ENCODE measurements at places on chromosomes 16 and 17.

DNA sequence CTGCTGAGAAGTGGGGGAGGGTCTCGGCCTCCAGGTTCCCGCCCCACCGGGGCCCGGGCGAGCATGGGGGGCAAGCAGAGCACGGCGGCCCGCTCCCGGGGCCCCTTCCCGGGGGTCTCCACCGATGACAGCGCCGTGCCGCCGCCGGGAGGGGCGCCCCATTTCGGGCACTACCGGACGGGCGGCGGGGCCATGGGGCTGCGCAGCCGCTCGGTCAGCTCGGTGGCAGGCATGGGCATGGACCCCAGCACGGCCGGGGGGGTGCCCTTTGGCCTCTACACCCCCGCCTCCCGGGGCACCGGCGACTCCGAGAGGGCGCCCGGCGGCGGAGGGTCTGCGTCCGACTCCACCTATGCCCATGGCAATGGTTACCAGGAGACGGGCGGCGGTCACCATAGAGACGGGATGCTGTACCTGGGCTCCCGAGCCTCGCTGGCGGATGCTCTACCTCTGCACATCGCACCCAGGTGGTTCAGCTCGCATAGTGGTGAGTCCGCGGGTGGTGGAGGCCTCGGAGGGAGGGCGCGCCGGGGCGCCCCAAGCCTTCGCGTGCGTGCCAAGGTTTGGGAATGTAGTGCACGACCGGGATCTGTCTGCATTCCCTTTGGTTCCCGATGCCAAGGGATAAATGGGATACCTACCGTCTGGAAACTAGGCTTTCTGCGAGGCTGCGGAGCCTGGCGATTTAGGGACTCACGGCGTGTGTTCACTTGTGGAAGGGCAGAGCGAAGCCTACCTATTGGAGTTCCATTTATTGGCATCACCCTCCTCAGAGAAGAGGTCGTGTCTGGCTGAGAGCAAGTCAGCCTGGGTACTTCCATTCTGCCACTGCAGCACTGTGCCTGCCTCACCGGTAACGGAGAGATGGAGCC lies 1.0 kb downstream of the ZNRF1 start:
- peak; percentile 50 for DNase-seq

GRCh38 chr17:69796078-69796477 lies 278.9 kb upstream of the KCNJ16 start:
- DNase-seq, result no peak

DNA sequence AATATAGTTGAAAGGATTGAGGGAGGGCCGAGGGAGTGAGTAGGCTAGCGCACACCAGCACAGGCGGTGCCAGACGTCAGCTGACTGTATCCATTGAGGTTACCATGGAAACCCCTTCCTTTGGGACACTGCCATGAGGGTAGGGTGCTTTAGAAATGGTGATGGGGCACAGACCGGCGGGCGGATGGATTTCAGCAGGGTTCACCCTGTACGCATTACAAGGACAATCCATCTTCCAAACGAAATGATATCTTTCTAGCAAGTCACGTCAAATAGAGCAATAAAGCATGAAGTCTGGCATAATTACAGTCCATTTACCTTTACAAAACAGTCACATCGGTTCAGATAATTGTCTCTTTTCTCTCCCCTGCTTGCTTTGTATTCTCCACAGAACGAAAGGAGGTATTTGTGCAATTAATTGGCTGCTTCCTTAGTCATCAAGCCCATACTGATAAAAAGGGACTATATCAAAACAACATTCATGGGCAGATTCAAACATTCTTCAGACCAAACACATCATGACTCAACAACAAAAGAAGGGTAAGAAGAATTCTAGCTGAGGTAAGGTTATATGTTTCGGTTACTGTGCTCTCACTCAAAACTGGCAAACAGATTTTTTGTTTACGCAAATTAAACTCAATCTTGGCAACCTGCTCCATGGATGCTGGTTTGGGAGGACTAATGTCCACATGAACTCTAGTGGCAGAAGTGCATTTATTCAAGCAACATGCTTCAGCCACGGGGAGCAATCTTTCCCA lies 140.6 kb downstream of the CDK5R1 start:
- no peak for DNase-seq

DNA sequence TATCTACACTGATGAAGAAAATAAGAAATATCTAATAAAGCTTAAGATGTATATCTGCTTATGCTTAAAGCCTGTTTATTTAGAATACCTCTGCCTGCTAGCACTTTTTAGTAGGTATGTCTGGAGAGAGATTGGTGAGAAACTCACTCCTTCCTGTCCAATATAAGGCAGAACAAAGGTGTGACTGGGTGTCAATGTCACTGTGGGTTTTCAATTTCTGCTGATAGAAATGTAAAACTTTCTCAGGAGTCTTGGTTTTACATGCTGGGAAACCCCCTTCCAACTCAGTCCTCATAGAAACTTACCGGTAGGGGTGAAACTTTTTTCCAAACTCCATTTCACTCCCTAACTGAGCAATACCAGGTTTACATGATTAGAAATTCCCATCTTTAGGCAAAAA lies 17.8 kb upstream of the MPHOSPH6 start:
- no peak for DNase-seq

DNA sequence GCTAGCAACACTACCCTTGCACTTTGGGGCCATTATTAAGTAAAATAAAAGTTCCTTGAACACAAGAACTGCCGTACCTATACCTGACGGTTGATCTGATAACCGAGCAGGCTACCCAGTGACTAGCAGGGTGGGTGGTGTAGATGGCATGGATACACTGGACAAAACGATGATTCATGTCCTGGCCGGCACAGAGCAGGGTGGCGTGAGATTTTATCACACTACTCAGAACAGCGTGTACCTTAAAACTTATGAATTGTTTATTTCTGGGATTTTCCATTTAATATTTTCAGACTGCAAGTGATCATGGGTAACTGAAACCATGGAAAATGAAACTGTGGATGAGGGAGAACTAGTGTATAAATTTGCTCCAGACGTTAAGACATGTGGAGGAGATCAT lies 41.0 kb upstream of the MSI2 start:
- peak; percentile 48 for DNase-seq

DNA sequence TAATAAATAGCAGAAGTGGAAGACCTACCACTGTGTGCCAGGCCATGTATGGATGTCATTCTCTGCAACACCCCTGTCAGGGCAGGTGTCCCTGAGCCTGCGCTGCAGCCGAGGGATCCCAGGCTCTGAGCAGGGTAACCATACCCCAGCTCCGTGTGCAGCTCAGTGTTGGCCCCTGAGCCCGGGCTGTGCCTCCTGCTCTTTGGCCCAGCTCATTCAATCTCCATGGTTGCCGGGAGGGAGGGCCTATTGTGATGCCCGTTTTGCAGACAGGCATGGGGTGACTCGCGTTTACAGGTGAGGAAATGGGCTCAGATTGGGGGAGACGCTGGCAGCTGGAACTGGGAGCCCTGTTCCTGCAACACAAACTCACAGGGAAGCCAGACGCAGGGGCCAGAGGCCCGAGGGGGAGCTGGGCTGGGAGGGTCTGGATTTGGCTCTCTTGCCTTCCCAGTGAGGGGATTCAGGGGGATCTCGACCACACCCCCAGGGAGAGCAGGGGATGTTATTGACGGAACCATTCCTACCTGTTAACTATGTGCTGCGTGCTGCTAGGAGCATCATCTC lies 190.5 kb downstream of the IRF8 start:
- DNase-seq, result no peak

All from hematopoietic multipotent progenitor cell treated with erythropoietin and hydrocortisone succinate and interleukin-3 and kit ligand, for 6 days (in vitro differentiated cells).